Panc1 (cell line): ENCODE measurements at places on chromosomes 4 and X. TPM values are rescaled to one million over a fixed set of nuclear protein-coding genes. Genes with fewer than 3 reads are reported as not detected.

DNA sequence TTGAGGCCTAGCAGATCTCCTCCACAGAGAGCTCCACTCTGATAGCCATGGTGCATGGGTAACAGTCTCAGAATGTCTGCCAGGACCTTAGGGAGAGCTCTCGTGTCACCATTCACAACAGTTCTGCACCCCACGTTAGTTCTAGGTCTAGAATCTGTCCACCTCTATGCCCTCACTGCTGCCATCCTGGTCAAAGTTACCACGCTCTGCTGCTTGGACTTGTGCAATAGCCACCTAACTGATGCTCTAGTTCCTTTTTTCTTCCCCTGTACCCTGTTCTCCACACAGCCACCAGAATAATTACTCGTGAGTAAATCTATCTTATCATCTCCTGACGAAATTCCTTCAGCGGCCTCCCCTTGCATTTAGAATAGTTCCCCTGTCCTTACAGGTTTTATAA, 268.8 kb upstream of the GATB start:
- H3K4me1 ChIP-seq: no peaks in the 10 kb centered on the region
- no peak overlapping the region for H3K27ac ChIP-seq
- DNase-seq: no peak
- H3K4me3 ChIP-seq: no peak overlapping the region

DNA sequence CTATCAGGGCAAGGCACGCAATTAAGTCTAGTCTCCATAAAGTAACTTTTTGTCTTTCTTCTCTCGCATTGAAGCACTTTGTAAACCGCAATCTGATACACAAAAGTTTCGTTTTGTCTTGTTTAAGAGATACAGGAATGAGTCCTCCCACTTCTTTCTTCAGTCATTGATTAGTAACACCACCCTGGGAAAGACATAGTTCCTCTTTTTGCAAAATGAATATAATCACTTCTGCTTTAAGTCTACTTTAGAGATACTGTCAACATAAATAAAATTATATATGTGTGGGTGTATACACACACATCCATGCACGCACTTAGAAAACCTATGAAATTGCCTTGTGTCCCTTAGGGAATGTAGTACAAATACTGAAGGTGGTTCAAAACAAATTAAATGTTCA, 11.7 kb downstream of the COQ2 start:
- H3K27ac ChIP-seq: peak overlapping the region; percentile 44; the same call in 1 of the 2 replicates
- peaks cover 3% of the 10 kb centered on the region; the same call in 1 of the 2 replicates for H3K4me1 ChIP-seq
- H3K36me3 ChIP-seq: peaks cover 11% of the 10 kb centered on the region; the same call in 1 of the 2 replicates
- DNase-seq: no peak
- no peak overlapping the region for H3K4me3 ChIP-seq

DNA sequence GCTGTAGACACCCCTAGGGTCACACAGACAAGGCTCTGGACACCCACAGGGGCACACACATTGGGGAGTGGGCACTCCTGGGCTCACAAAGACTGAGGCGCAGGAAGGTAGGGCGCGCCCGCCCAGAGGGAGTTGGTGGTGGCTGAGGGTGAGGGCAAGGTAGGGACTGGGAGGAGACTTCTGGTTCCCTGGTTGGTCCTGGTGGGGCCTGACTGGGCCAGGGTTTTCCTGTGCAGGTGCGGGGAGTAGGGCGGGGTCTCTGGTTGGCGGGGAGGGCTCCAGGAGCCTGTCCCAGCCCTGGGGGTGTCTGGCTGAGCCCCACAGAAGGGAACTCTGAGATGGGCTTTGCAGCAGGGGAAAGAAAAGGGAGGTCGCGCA, 6.7 kb upstream of the WAS start:
- H3K4me1 ChIP-seq: peaks cover 7% of the 10 kb centered on the region; the same call in 1 of the 2 replicates
- peak overlapping the region; percentile 89 for H3K4me3 ChIP-seq
- no peaks in the 10 kb centered on the region for H3K36me3 ChIP-seq
- no peaks in the 10 kb centered on the region for H3K27me3 ChIP-seq
- no peak for DNase-seq
- peak overlapping the region; percentile 88 for H3K27ac ChIP-seq

DNA sequence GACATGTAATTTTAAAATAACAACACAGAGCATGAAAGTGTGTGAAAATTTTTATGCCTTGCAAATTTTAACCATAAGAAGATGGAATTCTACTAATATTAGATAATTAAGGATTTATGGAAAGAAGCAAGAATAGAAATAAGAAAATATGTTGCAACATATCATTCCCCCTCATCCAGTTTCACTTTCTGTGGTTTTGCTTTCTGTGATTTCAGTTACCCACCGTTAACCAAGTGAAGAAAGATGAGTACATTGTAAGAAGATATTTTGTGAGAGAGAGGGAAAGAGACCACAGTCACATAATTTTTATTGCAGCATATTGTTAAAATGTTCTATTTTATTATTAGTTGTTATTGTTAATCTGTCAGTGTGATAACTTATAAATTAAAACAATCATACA, 77.9 kb downstream of the ADAM29 start:
- no peaks in the 10 kb centered on the region for H3K36me3 ChIP-seq
- H3K27ac ChIP-seq: no peak overlapping the region
- H3K4me1 ChIP-seq: no peaks in the 10 kb centered on the region
- no peaks in the 10 kb centered on the region for H3K27me3 ChIP-seq
- DNase-seq: no peak

DNA sequence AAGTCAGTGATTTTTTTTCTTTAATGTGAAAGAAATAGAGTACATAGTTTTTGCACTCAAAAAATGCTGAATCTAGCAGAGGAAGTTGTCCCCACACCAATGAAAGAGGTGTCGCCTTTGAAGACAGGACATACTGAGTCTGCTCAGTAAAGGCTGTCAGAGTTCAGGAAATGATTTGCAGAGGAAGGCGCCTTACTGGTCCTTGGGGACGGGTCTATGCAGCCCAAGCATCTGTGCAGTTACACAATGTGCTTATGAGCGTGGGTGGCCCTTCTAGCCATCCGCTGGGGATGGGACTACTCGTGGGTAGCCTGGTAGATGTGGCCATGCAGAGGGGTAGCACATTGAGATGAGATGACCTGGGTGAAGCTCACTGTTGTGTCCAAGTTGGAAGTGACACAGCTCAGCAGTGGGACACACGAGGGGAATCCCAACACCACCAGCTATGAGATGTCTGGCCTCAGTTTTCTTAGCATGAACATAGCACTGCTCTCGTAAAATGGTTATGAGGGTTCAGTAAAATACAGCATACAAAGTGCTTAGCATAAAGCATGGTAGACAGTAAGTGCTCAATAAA, 116.5 kb upstream of the RBPJ start:
- no peaks in the 10 kb centered on the region for H3K4me1 ChIP-seq
- H3K4me3 ChIP-seq: no peak overlapping the region
- no peak overlapping the region for H3K27ac ChIP-seq
- DNase-seq: no peak
- no peaks in the 10 kb centered on the region for H3K27me3 ChIP-seq
- no peaks in the 10 kb centered on the region for H3K36me3 ChIP-seq

- peak; percentile 32 for DNase-seq
- H3K4me1 ChIP-seq: no peaks in the 10 kb centered on the region; the same call in 1 of the 2 replicates
- H3K27ac ChIP-seq: peak overlapping the region; percentile 23; the same call in 1 of the 2 replicates
- no peaks in the 10 kb centered on the region for H3K36me3 ChIP-seq
- H3K27me3 ChIP-seq: no peaks in the 10 kb centered on the region
Observed at GRCh38 chr4:138938366-138938690, 77.3 kb upstream of the NOCT start.

- peak within 1 kb of the TSS; percentile 98 for H3K27ac ChIP-seq
- no peaks in the 10 kb centered on the region for H3K27me3 ChIP-seq
- H3K4me3 ChIP-seq: peak within 1 kb of the TSS; percentile 61
- DNase-seq: peak; percentile 60
- H3K4me1 ChIP-seq: peaks cover 32% of the 10 kb centered on the region
Observed at GRCh38 chr4:83284193-83285054, at the start of gene COQ2. TSS of gene COQ2 (minus strand) at chr4:83284798. CDS start at chr4:83284764, 34 bp downstream.

DNA sequence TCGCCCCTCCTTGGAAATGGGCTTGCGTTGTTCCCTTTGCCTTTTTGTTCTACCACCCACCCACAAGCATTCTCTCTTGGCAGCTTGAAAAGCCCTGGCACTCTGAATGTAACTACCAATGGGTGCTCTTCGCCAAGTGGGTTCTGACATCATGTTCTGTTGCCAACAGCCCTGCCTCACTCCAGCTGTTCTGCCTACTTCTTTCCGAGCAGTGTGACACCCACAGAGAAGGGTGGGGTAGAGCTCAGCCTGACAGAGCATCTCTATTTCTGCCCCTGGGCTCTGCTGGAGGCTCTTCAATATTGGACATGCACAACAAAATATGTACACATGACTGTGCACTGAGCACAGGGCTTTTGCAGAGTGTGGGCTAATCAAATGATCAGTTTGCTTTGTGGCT, 15.6 kb upstream of the EXOSC9 start:
- H3K4me1 ChIP-seq: no peaks in the 10 kb centered on the region
- DNase-seq: no peak
- no peak overlapping the region for H3K4me3 ChIP-seq

- H3K27ac ChIP-seq: no peak overlapping the region
- no peaks in the 10 kb centered on the region for H3K4me1 ChIP-seq
- no peaks in the 10 kb centered on the region for H3K36me3 ChIP-seq
- no peak overlapping the region for H3K4me3 ChIP-seq
- no peaks in the 10 kb centered on the region for H3K27me3 ChIP-seq
Observed at GRCh38 chrX:2342281-2342688, 158.5 kb downstream of the DHRSX start.

GRCh38 chr4:2350982-2351381, 67.5 kb downstream of the ZFYVE28 start:
- H3K4me3 ChIP-seq: no peak overlapping the region
- no peak for DNase-seq
- H3K4me1 ChIP-seq: peaks cover 3% of the 10 kb centered on the region; the same call in 1 of the 2 replicates
- H3K27me3 ChIP-seq: no peaks in the 10 kb centered on the region
- H3K27ac ChIP-seq: no peak overlapping the region
- no peaks in the 10 kb centered on the region for H3K36me3 ChIP-seq

GRCh38 chrX:9899640-9900111, 67.5 kb upstream of the CLDN34 start:
- H3K4me1 ChIP-seq: no peaks in the 10 kb centered on the region
- H3K27me3 ChIP-seq: no peaks in the 10 kb centered on the region
- H3K4me3 ChIP-seq: no peak overlapping the region
- DNase-seq: no peak
- no peak overlapping the region for H3K27ac ChIP-seq

DNA sequence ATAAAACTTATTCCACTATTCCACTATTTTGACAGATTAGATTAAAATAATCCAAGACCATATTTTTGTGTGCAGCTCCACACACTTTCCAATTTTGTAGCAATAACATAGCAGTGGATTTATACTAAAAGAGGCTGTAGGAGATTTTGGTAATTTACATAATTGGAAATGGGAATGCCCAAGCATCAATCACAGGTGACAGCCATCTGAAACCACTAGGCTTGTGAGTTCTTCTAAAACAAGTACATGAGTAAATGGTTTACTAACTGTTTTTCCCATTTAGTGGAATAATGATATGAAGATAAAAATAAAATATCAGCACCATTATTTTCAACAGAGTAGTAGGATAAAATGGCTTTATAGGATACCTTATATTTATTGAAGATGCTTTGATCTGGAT, 4.4 kb downstream of the ANK2 start:
- no peak overlapping the region for H3K4me3 ChIP-seq
- H3K27me3 ChIP-seq: no peaks in the 10 kb centered on the region
- H3K27ac ChIP-seq: no peak overlapping the region
- H3K4me1 ChIP-seq: no peaks in the 10 kb centered on the region
- H3K36me3 ChIP-seq: no peaks in the 10 kb centered on the region

GRCh38 chr4:168907119-168907698, 102.8 kb downstream of the CBR4 start:
- no peak overlapping the region for H3K4me3 ChIP-seq
- H3K36me3 ChIP-seq: no peaks in the 10 kb centered on the region; the same call in 1 of the 2 replicates
- no peak overlapping the region for H3K27ac ChIP-seq
- no peaks in the 10 kb centered on the region for H3K27me3 ChIP-seq
- DNase-seq: no peak

DNA sequence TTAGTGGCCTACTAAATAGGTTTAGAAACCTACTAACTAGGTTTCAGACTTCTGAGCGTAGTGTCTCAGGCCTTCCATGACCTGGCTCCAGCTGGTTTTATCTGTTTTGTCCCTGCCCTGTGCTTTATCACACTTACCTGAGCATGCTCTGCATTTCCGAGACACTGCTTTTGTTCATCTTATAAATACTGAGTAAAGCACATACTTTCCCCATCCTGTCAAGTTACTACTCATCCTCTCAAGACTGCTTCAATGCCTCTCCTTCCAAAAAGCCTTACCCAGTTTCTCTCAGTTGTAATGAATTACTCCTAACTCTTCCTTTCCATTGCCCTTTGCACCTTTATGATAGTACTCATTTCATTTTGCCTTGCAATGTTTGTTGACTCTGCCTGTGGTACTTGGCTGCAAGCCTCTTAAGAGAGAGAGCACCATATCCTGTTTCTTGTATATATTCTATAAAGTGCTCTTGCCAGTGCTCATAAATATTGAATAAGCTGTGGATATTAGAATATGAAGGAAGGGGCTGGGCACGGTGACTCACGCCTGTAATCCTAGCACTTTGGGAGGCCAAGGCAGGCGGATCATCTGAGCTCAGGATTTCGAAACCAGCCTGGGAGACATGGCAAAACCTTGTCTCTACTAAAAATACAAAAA, 34.4 kb downstream of the SLAIN2 start:
- no peak overlapping the region for H3K27ac ChIP-seq
- peak; percentile 12 for DNase-seq
- no peaks in the 10 kb centered on the region for H3K27me3 ChIP-seq
- H3K36me3 ChIP-seq: no peaks in the 10 kb centered on the region
- no peak overlapping the region for H3K4me3 ChIP-seq

- H3K4me3 ChIP-seq: no peak overlapping the region
- peaks cover 4% of the 10 kb centered on the region for H3K27me3 ChIP-seq
- H3K36me3 ChIP-seq: no peaks in the 10 kb centered on the region
- H3K4me1 ChIP-seq: no peaks in the 10 kb centered on the region
- H3K27ac ChIP-seq: no peak overlapping the region
Observed at GRCh38 chr4:46999566-46999965, 6.2 kb upstream of the GABRA4 start.

DNA sequence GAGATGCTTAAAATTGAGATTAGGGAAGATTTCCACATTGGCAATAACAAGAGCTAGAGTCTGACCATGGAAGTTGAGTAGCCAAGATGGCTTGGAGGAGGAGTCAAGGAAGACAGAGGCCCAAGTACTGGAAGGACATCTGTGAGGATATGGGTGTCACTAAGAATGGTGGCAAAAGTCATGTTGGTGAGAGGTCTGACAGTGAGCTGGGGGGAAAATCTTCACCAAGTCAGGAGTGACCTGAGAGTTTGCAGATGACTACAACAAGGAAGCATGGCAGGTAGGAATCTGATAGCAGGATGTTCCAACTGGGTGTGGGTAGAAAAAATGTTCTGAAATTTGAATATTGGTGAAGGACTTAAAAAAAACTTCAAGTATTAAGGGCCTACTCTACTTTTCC, 103.3 kb downstream of the SHROOM3 start:
- no peak for DNase-seq
- H3K36me3 ChIP-seq: no peaks in the 10 kb centered on the region
- no peak overlapping the region for H3K4me3 ChIP-seq

DNA sequence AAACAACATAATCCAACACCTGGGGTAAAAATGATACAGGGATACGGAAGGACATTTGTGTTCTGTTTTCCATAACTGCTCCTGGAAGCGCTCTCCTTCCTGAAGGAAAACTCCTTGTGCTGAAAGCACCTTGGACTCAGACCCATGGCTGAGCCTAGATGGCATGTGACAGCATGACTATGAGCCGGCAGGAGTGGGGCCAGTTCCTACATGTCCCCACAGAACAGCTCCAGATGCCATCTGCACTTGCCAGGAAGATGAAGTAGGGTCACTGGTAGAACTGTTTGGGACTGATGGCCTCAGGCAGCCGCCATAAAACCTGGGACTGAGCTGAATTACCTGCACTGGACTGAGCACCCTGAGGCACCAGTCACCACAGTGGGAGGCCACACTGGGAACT, 56.0 kb upstream of the BCLAF3 start:
- H3K27ac ChIP-seq: no peak overlapping the region
- no peak for DNase-seq
- no peaks in the 10 kb centered on the region for H3K4me1 ChIP-seq
- no peak overlapping the region for H3K4me3 ChIP-seq

PLA2G12A gene
- total RNA-seq: 20.7 TPM

GLOD5 gene
- total RNA-seq: not detected
